Central memory CD4-positive, alpha-beta T cell (primary cell): ENCODE measurements at places on chromosomes 6 and 20.

- no peak for DNase-seq
Observed at GRCh38 chr6:8180327-8181159, 78.2 kb upstream of the EEF1E1 start.

GRCh38 chr6:105649192-105649591 is 246.3 kb upstream of the PREP start:
- no peak for DNase-seq

- DNase-seq = no peak
Observed at GRCh38 chr6:123625696-123626095, 11.1 kb downstream of the TRDN start.

- no peak for DNase-seq
Observed at GRCh38 chr6:40791004-40791403, 203.8 kb upstream of the LRFN2 start.

DNA sequence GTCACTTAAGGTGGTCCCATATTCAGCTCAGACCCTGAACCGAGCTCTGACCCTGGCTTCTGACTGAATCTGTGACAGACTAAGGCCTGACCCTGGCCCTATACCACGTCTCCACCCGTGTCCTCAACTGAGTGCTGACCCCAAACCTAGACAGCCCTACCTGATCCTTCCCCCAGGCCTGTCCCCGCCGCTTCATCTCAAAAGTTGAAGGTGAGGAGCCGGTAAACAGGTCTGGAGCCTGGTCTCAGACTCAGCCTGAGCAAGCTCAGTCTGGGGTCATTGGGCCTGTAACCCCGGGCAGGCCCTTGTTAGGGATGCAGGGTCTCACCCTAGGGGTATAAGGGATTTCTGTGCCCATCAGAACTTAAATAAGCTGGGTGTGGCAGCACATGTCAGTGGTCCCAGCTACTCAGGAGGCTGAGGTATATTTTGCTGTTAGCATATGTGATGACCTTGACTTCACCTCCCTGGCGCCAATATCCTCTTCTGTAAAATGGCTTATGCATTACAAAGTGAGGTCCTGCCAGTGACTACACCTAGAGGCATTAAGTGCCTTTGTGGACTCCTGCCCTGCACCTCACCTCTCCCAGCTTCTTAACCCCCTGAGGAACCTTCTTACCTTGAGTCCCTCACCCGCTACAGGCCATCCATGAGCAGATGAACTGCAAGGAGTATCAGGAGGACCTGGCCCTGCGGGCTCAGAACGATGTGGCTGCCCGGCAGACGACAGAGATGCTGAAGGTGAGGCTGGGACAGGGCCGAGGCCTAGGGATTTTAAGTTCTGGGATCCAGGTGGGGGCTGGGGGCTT is 20.0 kb downstream of the RBCK1 start:
- DNase-seq = no peak

- no peak for DNase-seq
Observed at GRCh38 chr6:73885393-73885792, 189.4 kb downstream of the CD109 start.

DNA sequence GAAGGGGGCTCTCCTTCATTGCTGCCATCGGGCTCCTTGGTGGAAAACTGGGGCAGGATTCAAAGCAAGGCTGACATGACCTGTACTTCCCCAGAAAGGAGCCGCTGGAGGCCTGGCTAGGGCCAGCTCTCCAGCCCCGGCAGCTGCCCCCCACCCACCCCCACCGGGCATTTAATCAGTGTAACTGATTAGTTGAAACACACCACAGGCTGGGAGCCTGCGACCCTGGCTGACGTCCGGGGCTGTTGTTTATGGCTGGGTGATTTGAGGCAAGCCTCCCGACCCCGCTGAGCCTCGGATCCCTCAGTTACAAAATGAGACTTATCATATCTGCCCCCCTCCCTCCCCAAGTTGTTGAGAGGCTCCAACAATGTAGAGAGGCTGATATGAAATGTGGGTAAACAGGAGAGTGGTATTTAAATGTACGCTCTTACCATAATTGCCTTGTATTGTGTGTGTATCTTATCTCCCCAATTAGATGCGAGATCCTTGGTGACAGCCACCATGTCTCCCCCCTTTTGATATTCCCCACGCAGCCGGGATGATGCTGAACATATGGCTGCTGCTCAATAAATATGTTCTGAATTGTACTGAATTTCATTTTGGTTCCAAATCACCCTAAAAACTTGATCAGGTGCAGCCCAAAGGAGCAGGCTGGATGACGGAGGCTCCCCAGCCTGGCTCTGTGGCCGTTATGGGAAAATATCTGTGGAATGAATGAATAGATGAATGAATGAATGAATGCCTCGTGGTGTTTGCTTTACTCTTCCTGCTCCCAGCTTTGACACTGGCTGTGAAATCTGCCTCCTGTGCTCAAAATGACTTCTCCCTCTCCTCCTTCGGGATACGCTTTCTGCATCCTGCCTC is 31.8 kb upstream of the APCDD1L start:
- no peak for DNase-seq

- no peak for DNase-seq
Observed at GRCh38 chr20:41065716-41066115, 37.1 kb downstream of the TOP1 start.

- DNase-seq = no peak
Observed at GRCh38 chr6:150756173-150756572, 109.3 kb upstream of the MTHFD1L start.

- no peak for DNase-seq
Observed at GRCh38 chr6:168047841-168048723, 30.9 kb downstream of the FRMD1 start.

DNA sequence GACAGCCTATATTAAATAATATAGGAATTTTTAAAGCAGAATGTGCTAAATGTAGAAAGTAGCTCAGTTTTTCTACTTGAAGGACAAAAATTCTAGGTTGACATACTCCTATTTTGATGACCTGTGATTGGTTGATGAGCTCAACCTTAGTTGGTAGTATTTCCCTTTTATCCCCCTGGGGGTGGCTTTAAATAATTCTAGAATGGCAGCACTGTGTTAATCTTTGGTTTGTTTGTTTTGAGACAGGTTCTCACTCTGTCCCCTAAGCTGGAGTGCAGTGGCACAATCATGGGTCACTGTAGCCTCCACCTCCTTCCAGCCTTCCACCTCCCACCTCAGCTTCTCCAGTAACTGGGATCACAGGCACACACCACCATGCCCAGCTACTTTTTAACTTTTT is 29.2 kb downstream of the FARS2 start:
- no peak for DNase-seq
